ENCODE measurements at places on chromosomes 11 and 22.

GRCh38 chr22:36578619-36579018, 49.7 kb upstream of the EIF3D start:
- DNase-seq: no peak

GRCh38 chr11:48142889-48143288, 73.7 kb upstream of the OR4B1 start:
- no peak for DNase-seq

DNA sequence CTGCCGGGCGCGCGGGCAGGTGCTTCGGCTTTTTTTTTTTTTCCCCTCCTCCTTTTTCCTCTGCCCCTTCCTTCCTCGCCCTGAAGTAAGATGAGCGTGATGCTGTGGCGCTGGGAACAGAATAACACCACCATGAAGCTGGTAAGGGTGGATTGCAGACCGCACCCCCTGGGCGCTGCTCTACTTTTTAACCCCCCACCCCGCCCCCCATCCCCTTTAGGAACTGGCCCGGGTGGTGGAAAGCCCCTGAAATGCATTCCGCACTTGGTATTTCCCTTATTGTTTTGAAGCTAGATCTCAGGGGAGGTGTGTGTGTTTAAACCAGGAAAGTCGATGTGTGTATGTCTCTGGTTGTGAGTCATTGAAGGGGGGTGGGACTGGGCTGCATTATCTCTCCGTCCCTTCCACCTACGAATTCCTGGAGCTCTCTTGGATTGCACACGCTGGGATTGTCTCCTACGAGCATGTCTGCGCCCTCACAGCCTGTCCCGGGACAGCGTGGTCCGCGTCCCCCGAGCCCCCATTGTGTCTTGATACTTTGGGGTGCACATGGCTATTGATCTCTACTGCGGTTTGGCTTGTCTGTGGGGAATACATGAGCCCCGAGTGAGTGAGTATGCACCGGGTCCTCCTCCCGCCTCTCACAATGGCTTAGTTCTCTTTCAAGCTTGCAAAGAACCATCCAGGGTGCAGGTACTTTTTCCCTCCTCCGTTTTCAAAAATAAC, 64.9 kb downstream of the NAV2 start:
- DNase-seq: no peak

- no peak for DNase-seq
Measured at GRCh38 chr22:42717197-42717928, 3.3 kb downstream of the A4GALT start.

- no peak for DNase-seq
Measured at GRCh38 chr11:44159848-44160721, 64.6 kb downstream of the EXT2 start.

All from stimulated activated CD8-positive, alpha-beta memory T cell treated with anti-CD3 and anti-CD28 coated beads, Interleukin-4, amount 100 ng/mL, for 4 hours (primary cell).